ENCODE measurements at places on chromosomes 4 and X.

- DNase-seq = no peak
Observed at GRCh38 chr4:169640261-169640870, 20.0 kb downstream of the CLCN3 start.

DNA sequence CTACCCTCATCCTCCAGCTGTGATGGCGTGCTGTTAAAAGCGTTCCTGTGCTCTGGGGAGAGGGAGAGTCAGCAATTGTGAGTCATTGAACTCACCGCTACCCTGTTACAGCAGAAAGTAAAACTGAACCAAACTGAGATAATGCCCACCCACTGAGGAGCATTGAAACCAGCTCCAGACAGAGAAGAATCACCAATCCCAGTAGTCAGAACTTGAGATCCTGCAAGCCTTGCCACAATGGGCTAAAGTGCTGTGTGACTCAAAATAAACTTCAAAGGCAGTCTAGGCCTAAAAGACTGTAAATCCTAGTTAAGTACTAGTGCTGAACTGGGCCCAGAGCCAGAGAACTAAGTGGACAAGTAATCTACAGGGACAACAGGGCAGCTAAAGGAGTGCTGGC is 1394.2 kb upstream of the DIAPH2 start:
- DNase-seq = no peak

DNA sequence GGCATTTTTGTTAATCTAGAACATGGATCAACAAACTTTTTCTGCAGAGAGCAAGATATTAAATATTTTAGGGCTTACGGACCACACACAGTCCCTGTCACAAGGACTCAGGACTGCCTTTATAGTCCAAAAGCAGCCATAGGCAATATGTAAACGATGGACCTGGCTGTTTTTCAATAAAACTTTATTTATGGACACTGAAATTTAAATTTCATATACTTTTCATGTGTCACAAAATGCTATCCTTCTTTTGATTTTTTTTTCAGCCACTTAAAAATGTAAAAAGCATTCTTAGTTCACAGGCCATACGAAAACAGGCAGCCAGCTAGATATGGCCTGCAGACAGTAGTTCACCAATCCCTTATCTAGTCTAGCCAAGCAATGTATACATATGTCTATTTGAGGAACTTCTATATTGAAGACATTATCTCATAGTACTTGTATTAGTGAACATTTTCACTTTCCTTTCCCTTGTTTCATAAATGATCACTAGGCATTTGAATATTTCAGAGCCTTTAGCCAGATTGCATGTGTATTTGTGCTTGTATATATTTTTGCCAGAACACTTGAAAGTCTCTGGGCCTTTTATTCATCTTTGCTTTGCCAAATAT is 350.9 kb downstream of the RPA4 start:
- no peak for DNase-seq

GRCh38 chr4:16812041-16812440 is 86.4 kb downstream of the LDB2 start:
- DNase-seq = no peak

DNA sequence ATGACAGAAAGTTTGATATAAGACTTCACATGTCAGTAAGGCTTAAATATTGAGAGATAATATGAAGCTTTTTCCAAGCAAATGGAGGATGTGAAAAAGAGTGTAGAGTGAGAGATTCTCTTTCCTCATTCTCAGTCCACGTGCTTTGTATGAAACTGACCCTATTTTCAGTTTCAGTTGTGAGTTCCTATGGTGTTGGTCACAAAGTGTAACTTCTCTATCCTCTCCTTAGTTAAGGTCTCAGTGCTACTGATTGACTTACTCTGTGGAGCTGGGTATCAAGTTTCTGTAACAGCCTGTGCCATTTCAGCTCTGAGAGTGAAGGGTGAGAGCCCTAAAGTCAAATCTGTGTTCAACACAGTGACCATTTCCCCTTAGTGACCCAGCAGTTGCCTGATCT is 277.2 kb downstream of the EPHA5 start:
- no peak for DNase-seq

DNA sequence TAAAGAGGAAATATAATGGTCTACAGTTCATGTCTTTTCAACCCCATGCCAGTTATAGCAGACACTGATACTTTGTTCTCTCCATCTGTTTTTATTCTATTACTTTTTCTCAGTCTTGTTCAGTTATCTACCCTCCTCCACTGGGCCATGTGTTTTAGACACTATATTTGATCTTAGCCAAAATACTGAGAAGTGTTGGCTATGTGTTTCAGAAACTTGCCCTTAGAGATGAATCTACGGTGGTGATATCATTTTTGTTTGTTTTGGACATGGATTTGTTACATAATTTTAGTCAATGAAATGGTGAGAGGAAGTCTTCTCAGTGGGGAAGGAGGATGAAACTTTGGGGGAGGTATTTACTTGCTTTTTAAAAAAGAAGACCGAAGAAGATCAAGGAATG is 211.5 kb upstream of the DDX53 start:
- DNase-seq = no peak

DNA sequence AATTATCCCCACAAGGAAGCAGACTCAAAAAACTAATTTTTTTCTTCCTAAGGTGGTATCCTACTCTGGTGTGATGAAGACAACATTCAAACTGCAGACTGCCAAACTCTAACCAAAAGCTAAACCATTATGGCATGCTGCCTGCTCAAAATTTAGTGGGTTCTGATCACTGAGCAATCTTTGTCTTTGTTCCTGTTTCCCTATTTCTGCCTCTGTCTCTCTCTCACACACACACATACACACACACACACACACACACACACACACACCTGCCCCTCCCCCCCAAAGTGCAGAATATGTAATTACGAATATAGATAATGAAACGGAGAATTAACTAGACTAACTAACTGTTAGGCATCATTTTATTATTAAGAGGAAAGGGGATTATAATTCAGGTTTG is 1278.6 kb downstream of the PCDH7 start:
- DNase-seq = no peak

- no peak for DNase-seq
Observed at GRCh38 chr4:18850867-18851266, 829.3 kb upstream of the LCORL start.

GRCh38 chr4:119678761-119679160 is 50.2 kb upstream of the PDE5A start:
- DNase-seq = no peak

- no peak for DNase-seq
Observed at GRCh38 chr4:74042681-74043080, 4.2 kb upstream of the CXCL3 start.

- no peak for DNase-seq
Observed at GRCh38 chr4:125432078-125432477, 117.3 kb downstream of the FAT4 start.

DNA sequence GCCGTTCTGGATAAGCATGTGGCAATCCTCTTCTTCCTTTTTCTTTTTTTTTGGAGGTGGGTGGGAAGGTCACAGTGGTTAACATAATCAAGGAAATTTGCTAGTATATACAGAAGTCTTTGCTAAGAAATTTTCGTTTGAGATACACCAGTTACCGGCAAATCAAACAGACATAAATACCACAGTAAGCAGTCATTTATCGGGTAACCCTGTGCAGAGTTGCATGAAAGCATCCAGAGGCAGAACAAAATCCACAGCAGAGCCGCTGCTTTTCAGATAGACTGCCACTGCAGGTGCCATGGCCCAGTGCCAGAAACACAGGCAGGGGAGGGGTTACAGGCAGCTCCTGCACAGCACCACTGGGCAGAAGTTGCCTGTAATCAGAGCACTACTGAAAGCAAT is 179.1 kb upstream of the MAB21L2 start:
- DNase-seq = peak; percentile 9

GRCh38 chr4:40187386-40187906 is 9.4 kb upstream of the RHOH start:
- DNase-seq = no peak

GRCh38 chr4:86837691-86838503 is 11.3 kb downstream of the SLC10A6 start:
- DNase-seq = no peak

DNA sequence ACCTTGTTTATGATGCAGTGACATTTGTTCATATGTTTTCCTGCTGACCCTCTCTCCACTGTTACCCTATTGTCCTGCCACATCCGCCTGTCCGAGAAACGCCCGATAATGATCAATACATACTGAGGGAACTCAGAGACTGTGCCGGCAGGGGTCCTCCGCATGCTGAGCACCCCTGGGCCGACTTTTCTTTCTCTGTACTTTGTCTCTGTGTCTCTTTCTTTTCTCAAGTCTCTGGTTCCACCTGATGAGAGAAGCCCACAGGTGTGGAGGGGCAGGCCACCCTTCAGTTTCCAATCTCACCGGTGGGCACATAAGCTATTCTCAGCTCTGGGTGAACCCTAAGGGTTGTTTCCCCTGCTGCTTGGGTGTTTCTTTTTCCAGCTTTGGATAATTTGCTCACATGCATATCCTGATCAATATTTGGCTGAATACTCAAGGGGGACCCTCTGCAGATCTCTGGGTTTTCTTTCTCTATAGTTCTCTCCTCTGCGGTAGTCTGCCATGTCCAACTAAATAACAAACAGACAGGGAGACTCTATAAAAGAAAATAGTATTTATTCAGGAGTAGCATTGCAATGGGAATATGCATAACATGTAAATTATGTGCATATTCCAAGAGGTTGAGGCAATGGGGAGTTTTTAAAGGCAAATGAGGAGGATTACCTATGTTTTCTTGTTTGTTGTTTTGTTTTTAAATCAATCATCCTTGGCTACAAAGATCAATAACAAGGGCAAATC is 97.2 kb downstream of the CEP44 start:
- DNase-seq = no peak

GRCh38 chr4:144591401-144591800 is 54.6 kb upstream of the HHIP start:
- no peak for DNase-seq

- no peak for DNase-seq
Observed at GRCh38 chrX:31178769-31179125, 106.9 kb upstream of the FTHL17 start.

GRCh38 chr4:125573368-125573767 is 258.6 kb downstream of the FAT4 start:
- DNase-seq = no peak

DNA sequence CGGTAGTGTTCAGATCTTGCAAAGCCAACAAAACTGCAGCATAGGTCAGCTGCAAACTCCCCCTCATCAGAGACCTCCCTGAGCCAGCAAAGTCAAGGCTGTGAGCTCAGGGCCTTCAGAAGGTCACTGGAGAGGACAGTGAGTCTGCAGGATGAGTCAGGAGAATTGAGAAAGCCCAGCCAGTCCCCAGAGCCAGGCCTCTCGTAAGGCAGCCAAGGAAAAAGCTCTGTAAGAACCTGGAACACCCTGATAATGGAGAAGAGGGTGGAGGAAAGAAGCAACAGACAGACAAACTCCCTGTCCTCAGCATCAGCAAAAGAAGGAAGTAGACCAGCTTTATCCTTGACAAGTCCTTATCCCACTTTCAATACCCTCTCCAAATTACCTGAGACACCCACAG is 33.0 kb downstream of the GRIA3 start:
- DNase-seq = no peak

DNA sequence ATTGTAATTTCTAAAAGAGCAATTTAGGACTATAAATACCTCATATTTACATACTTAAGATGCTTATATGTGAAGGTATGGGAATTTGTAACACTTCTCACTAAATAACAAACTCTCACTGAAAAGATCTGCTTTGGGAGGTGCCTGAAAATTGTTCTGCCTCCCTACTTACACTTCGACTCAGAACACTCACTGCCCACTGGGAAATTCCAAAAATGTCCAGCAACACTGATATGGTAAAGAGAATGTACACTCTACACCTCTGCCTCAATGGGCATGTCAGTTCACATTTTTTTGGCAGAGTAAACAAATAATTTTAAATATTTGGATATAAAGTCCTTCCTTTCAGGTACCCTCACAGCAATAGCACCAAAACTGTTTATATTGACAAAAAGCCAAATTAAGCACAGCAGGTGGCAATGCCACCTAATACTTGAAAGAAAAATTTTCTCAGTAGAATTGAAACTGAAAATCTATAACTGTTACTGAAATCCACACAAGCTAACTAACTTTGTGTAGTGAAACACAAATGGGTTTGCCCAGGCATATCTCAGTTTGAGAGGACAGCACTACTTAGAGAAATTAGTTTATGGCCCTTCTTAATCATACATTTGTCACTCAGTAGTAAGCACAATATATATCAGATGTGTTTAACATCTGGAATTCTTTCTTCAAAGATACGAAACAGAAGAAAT is 67.1 kb downstream of the PRDM5 start:
- no peak for DNase-seq

GRCh38 chrX:133726642-133727041 is 258.8 kb downstream of the GPC3 start:
- no peak for DNase-seq

- DNase-seq = peak; percentile 33
Observed at GRCh38 chr4:179867300-179867878, 2375.8 kb upstream of the TENM3 start.
